ENCODE measurements at places on chromosomes 5 and 9.

DNA sequence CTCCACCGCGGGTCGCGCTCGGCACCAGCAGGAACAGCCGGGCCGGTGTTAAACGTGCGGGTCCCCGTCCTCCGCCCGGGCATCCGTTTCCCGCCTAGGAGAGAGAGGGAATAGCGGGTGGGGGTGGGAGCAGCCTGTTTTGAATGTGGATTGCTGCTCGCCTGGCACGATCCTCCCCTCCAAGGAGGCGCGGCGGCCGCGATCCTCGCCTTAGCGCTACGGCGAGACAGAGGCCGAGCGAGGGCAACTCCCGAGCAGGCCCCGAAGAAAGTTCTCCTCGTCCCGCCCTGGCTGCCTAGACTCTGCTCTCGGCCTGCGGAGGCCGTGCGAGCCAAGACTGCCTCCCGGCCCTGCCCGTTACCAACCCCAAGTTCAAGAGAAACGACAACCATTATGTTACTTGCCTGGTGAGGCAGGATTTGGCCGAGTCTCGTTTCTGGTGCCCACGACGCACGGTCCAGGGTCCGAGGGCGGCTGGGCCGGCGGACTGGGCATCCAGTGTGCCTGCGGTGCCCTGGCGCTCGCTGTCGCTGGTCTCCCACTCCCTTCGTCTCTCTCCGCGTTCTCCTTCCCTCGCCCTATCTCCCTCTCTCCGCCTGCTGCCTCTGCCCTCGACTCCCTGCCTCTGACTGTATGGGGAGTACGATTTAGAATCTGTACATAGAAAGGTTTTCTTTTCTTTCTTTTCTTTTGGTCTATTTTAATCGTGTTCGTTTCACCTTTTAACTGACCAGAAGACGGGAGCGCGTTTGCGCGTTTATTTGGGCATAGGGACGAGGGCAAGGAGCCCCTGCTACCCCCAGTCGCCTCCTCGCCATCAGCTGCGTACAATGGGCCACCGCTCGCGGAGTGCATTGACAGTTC is 724 bp downstream of the NR2F1-AS1 start:
- DNase-seq, result no peak

- DNase-seq, result no peak
These were observed 204.8 kb downstream of the MEF2C start for GRCh38 chr5:88677943-88678769.

DNA sequence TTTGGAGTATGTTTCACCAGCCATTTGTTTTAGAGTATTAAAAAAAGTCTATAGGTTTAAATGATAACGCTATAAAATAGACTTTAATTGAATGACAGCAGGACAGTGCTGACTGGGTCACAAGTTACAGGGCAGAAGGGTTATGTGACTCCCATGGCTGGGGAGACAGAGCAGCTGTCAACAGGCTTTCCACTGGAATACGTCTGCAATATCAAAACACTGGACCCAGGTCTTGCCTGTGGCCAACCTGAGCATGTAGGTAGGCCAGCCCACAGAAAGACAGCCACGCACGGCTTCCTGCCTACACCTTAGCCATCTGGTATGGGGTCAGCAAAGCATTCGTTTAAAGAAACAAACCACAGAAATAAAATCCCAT is 80.7 kb downstream of the OTULIN start:
- DNase-seq, result no peak

DNA sequence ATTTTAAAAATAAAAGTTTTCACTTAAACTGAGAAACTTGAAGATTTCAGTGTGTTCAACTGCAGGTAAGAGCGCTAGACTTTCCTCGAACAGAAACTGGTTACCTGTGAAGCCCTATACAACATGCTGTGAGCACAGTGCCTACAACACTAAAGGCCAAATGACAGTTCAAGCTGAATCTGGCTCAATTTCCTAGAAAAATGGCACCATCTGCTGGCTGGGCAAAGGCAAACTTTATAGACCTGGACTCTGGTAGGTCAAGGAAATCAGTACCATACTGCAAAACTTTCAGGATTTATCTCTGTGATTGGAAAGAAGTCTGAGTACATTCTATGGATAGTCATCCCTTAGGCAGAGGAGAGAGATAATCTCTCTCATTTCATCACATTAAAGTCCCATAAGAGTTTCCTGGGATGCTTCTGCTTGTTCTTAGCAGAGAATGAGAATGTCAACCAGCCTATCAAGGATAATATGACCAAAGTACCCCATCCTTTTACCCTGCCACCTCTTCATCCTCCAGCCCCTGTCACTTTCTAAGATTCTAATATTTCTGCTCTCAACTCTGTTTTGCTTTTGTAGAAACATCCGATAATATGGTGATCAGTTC is 31.8 kb upstream of the FOXB2 start:
- no peak for DNase-seq

GRCh38 chr9:88583901-88584596 is 49.1 kb downstream of the NXNL2 start:
- DNase-seq, result no peak

DNA sequence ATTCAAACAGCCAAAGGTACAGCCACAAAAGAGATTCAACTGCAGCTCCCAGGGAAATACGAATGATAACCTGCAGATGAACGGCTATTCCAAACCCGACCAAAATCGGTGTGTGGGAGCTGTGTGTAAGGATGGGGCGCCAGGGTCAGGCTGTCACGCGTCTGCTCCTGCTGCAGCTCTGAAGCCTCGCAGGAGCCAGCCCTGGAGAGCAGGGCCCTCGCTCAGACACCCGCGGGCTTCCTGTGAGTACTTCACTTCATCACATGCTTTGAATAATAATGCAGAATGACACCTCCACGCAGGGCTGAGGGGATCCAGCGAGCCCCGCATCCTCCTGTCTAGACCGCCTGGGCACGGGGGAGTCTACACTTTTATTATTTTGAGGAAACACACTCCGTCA is 307.5 kb upstream of the IRX2 start:
- DNase-seq, result no peak

GRCh38 chr5:180380856-180381255 is 27.7 kb upstream of the GFPT2 start:
- no peak for DNase-seq

- DNase-seq, result no peak
These were observed 302.9 kb downstream of the NSG2 start for GRCh38 chr5:174348311-174348981.

GRCh38 chr5:108711898-108712297 is 35.8 kb upstream of the FER start:
- DNase-seq, result no peak

DNA sequence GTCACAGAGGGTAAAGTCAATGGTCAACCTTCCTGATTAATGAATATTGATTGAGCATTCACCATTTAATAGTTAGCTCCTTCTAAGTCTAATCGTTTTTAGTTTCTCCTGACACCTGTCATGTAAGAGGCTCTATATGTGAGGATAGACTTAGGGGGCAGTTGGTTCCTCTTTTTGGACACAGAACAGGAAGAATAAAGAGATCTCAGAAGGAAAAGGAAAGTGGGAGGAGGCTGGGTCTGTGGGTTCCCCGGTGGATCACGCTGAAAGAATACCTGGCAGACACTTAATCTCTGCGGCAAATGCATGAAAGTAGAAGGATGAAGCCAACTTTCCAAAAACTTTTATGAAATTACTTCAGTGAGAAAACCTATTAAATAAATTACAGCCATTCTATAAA is 98.4 kb downstream of the PDE4D start:
- DNase-seq, result no peak

DNA sequence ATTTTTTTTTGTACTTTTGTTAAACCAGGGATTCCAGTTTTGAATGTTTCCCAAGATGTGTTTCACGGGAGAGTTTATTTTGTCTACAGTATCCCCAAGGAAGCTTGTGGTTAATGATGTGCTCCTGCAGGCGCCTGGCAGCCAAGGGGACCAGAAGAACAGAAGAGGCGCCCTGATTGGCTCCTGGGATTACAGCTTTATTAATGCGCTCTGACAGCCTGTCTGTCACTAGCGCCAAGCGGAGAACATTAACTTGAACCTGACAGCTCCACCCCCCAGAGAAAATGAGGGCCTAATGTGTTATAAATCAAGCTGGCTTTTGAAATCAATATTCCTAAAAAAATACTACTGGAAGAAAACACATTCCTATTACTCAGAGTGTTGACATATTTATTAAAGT is 5.0 kb upstream of the FBXL7 start:
- no peak for DNase-seq

GRCh38 chr9:133509179-133510083 is 15.3 kb downstream of the MYMK start:
- DNase-seq, result no peak

DNA sequence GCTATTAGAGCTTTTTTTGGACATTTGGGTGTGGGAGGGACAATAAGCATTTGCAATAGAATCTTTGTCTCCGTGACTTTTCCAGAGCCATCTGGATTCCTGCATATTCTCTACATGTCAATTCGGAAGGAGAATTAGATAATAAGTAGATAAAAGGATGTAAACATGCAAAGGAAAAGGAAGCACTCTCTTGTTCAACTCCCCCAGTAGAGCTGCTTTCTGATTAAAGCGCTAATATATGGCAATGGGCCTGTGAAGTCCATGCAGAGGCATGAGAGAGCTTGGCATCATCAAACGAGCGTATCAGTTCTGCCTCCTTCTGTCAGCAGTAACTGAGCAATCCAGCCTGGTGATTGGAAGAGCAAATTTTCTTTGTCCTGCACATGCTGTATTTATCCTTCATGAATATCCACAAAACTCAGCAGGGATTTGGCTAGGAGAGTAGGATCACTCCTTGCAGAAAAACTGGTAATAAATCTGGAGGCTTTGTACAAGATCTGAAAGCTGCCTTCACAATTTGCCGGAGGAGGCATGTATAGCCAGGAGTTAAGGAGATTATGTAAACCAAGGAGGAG is 1752.9 kb downstream of the MAT2B start:
- DNase-seq, result no peak

DNA sequence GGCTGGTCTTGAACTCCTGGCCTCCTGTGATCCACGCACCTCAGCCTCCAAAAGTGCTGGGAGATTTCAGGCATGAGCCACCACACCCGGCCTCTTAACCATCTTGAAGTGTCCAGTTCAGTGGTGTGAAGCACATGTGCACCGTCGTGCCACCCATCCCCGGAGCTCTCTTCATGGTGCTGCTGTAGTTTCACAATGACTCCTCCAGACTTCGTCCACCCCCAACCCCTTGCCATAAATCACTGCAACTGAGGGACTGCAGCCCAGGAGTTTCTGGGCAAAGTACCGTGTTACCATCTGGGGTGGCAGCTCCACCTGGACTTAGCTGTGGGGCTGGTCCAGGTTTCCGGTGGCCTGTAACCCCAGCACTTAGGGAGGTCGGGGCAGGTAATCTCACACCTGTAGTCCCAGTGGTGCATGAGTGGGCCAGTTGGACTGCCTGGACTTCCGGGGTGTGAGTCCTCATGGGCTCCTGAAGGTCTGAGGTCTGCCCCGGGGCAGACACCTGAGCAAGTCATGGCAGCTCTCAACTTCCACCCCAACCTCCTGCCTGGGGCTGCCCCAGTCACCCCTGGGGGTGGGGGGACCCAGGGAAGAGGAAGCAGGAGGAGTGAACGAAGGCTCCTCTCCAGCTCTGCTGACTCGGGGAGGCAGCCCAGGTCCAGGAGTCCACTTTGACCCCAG is 6.6 kb upstream of the N4BP3 start:
- no peak for DNase-seq

- peak; percentile 65 for DNase-seq
These were observed 851 bp downstream of the NACC2 start for GRCh38 chr9:136093995-136094881.

- no peak for DNase-seq
These were observed 193.4 kb downstream of the ARRDC3 start for GRCh38 chr5:91189480-91190313.

GRCh38 chr5:60649288-60649917 is 50.6 kb downstream of the DEPDC1B start:
- DNase-seq, result no peak

Data from stimulated activated CD4-positive, alpha-beta T cell treated with anti-CD3 and anti-CD28 coated beads, Interleukin-12 subunit alpha, Interleukin-12 subunit beta, amount 100 ng/mL, for 4 hours (primary cell).